ENCODE measurements at places on chromosomes 12 and 14. TPM values are rescaled to one million over a fixed set of nuclear protein-coding genes. Genes with fewer than 3 reads are reported as not detected.

Gene TMTC1
- 1.2 TPM for polyA plus RNA-seq

- H3K36me3 ChIP-seq: no peaks in the 10 kb centered on the region
- H3K4me1 ChIP-seq: no peaks in the 10 kb centered on the region
- no peak for DNase-seq
- H3K27me3 ChIP-seq: no peaks in the 10 kb centered on the region
- H3K4me3 ChIP-seq: no peak overlapping the region
Measured at GRCh38 chr12:113397497-113398197, 6.0 kb downstream of the SDS start.

Gene CFAP54
- polyA plus RNA-seq: 0.02 TPM

DNA sequence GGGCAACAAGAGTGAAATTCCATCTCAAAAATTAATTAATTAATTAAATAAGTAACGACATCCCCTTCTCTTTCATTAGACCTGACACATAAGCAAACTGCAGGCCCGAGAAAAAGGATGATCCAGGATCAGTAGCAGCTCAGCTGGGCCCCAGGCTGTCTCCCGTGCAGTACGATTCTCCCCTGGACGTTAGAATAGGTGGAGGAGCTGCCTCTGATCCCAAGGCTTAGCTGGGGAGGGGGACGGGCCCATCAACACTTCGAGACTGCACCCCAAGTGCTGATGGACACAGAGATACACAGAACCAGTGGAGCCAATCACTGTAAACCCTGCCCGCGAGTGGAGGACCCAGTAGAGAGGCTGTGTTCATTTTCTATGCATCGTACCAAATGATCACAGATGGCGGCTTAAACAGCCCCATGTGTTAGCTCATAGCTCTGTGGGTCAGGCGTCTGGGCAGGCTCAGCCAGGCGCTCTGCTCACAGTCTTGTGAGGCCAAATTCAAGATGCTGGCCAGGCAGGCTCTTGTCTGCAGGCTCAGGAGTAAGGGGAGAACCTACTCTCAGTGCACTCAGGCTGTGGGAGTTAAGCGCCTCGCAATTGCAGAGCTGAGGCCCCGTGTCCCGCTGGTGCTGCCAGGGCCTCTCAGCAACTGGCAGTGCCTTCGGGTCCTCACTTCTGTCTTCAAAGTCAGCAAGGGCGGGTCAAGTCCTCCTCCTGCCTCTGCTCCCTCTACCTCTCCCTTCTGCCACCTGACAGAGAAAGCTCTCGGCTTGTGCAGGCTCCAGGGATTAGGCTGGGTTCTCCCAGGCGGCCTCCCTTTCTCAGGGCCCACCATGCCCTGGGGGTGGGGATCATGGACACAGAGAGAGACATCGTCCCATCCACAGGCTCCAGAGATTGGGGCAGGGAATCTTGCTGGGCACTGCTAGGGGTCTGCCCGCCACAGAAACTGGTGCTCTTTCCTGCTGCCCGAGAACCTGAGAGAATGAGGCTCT is 26.4 kb downstream of the RIMBP2 start:
- no peak overlapping the region for H3K4me3 ChIP-seq
- H3K36me3 ChIP-seq: no peaks in the 10 kb centered on the region
- no peak for DNase-seq
- no peak overlapping the region for H3K27ac ChIP-seq

Gene CCDC196
- 1.2 TPM for polyA plus RNA-seq

Gene REC8
- polyA plus RNA-seq: 41.1 TPM

- H3K27me3 ChIP-seq: no peaks in the 10 kb centered on the region
- H3K27ac ChIP-seq: no peak overlapping the region
- H3K4me1 ChIP-seq: no peaks in the 10 kb centered on the region
- H3K36me3 ChIP-seq: no peaks in the 10 kb centered on the region
Measured at GRCh38 chr12:3160081-3160480, 82.9 kb downstream of the TSPAN9 start.

Gene MGAT4C
- 0.92 TPM for polyA plus RNA-seq

Data from pancreas (tissue), 10 donors.